ENCODE measurements at places on chromosomes 6 and 20.
A peak's percentile ranks its signal among the peaks of the same experiment; 100 is the strongest.

- DNase-seq, result no peak
Observed at GRCh38 chr6:157944983-157945931, 36.4 kb upstream of the SYNJ2 start.

DNA sequence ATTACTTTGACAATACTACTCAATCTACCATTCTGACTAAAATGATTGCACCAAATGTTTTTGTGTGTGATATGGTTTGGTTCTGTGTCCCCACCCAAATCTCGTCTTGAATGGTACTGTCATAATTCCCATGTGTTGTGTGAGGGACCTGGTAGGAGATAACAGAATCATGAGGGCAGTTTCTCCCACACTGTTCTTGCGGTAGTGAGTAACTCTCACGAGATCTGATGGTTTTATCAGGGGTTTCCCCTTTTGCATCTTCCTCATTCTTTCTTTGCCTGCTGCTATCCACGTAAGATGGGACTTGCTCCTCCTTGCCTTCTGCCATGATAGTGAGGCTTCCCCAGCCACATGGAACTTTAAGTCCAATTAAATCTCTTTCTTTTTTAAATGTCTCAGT is 20.8 kb downstream of the SYCP2 start:
- DNase-seq, result no peak

DNA sequence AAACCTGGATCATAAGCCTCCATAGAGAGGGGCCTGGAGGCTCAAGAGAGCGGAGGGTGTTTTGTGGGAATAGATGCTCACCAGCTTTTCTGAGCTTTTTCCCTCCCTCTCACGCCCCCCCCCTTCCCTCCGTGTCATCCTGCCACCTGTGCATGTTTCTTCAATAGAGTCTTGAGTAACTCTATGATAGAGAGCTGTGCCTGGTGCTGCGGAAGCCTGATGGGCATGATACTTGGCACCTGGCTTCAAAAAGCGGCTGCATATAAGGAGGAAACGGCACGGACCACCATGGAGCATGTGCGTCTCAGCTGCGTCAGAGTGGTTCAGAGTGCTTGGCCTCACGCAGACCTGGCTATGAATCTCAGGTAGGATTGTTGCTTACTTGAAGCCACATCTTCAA is 198.9 kb downstream of the CDH4 start:
- DNase-seq, result no peak

DNA sequence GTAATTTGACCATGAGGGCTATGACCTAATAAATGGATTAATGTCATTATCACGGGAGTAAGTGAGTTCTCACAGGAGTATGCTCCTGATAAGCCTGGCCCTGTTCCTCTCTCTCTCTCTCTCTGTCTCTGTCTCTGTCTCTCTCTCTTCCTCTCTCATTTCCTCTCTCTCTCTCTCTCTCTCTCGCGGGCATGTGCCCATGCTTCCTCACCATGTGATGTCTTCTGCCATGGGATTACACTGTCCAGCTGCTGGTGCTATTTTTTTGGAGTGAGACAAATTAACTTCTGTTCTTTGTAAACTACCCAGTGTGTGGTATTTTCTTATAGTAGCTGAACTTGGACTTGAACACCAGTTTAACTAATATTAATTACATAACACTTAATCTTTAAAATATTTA is 374.3 kb upstream of the GJE1 start:
- no peak for DNase-seq

DNA sequence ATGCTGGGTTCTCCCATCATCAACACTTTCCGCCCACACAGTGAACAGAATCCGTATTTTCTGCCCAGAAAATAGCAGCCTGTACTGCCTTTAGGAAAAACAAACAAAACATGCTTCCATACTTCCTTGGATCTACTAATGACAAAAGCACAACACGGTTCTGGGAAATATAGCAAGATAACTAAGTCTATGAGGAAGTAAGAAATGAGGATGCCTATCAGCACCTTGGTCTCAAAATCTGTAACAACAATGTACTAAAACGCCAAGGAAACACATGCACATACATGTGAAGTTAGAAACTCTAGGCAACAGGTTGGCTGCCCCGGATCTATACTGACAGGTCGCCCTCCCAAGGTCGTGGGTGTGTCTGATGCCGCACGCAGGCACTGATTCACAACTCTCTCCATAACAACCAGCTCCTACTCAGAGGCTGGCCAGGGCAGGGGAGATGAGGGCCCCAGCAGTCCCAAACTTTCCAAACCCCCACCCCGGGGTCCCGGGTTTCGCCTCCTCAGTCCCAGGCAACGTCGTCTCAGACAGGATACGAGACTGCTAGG is 710 bp downstream of the BTBD9 start:
- peak; percentile 77 for DNase-seq

- DNase-seq, result no peak
Observed at GRCh38 chr20:5654557-5654956, 95.6 kb upstream of the SHLD1 start.

DNA sequence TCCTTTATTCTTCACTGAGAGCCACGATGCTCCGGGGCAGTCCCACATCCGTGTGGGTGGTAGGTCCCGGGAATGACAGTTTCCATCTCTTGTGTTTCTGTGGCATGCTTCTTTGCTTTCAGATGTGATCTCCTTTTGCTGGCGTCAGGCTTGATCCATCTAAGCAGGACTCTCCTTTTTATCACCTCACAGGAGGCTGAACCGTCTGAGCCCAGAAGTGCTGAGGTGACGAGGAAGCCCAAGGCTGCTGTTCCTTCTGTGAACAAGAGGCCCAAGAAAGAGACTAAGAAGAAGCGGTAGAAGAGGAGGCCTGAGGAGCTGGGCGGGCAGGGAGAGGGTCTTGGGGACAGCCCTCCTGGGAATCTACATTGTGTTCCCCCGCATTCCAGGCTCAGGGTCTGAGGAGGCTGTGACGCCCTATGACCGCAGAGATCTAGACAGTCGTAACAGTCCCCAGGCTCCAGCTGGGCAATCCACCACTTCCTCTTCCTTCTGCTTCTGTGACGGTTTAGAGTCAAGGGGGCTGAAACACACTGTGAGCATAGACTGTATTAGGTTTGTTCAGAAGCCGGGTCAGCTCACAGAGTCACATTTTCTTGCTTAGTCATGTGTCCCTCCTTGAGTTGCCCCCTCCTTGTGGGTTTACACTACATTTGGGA is 26.8 kb downstream of the MANBAL start:
- DNase-seq, result peak; percentile 73

GRCh38 chr6:157269261-157269794 is 54.0 kb downstream of the TMEM242 start:
- no peak for DNase-seq

DNA sequence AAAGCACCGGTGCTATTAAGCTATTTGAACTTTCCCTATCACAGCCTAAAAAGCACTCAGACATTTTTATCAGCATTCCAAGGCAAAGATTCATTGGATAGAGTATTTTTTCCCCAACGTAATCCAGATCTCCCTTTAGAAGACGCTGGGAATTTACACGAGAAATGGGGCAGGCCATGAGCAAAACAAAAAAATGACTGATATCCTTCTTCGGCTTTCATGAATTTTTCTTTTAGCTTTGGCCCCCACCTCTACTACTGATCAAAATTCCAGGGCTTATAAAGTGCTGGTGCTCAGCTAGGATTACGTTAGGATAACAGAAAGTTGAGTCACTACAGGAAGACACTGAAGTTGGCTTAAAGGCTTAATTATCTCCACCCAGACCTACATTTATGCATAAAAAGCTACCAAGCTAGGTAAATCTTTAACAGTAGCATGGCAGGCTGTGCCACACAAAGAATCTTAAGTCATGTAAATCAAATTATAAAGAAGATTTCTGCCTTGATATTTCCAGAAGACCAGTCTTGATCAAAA is 418.5 kb upstream of the BTBD3 start:
- DNase-seq, result no peak

- DNase-seq, result no peak
Observed at GRCh38 chr20:61811166-61811565, 254.5 kb downstream of the TAF4 start.

DNA sequence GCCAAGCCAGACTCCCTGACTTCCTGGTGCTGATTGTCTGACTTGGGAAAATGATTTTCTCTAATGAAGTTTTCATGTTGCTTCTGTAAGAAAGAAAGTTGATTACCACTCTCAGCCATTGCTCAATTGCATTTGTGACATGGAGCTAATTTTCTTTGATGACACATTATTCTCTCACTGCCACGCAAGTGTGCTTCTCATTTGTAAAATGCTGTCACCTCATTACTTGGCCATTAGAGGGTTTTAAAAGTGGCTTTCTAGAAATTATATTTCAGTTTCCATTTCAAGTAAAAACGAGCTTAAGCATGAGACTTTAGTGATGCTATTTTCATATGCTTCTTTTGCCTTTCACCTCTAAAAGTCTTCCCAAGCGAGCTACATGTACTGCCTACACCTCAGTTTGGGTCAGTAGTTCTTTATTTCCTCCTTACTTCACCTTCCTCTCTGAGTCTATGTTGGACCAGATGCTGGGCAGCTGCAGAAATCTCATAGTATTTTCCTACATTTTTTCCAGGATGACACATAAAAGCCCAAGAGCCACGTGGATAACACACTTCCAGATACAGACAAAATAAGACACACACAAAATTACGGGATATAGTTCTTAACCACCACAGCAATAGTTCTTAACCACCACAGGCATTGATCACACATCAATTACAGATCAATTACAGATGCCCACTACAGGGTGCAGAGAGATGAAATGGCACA is 6.3 kb upstream of the FAM210B start:
- DNase-seq, result no peak

GRCh38 chr6:19838442-19839236 is 1.5 kb downstream of the ID4 start:
- peak; percentile 66 for DNase-seq

GRCh38 chr6:170223718-170224693 is 66.9 kb downstream of the DLL1 start:
- DNase-seq, result no peak

- DNase-seq, result no peak
Observed at GRCh38 chr6:54916858-54917257, 70.3 kb downstream of the FAM83B start.

DNA sequence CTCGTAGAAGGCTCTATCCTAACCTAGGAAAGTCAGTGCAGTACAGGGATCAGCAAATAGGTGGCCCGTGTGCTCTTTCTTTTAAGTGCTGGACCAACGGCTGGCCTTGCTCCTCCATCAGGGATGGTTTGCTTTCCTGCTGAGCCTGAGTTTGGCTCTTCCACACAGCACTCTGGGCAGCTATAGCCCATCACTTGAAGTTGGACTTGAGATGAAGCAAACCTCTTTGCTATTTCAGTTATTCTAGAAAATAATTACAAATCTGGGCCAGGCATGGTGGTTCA is 66.9 kb upstream of the KCNK16 start:
- no peak for DNase-seq

- DNase-seq, result no peak
Observed at GRCh38 chr6:113539623-113540022, 317.5 kb upstream of the MARCKS start.

DNA sequence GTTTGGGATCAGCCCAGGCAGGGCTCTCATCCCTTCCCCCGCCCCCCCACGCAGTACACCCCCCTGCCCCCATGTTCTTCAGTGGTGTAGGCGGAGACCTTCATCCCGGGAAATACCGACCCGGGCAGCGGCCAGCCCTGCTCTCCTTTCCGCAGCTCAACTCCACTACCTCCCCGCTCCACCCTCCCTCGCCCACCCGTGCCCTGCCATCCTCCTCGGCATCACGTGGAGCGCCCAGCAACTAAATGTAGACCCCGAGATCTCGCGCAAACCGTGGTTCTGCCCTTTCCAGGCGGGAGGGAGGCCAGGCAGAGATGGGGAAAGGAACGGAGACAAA is 1932.2 kb upstream of the DEFB115 start:
- DNase-seq, result no peak

DNA sequence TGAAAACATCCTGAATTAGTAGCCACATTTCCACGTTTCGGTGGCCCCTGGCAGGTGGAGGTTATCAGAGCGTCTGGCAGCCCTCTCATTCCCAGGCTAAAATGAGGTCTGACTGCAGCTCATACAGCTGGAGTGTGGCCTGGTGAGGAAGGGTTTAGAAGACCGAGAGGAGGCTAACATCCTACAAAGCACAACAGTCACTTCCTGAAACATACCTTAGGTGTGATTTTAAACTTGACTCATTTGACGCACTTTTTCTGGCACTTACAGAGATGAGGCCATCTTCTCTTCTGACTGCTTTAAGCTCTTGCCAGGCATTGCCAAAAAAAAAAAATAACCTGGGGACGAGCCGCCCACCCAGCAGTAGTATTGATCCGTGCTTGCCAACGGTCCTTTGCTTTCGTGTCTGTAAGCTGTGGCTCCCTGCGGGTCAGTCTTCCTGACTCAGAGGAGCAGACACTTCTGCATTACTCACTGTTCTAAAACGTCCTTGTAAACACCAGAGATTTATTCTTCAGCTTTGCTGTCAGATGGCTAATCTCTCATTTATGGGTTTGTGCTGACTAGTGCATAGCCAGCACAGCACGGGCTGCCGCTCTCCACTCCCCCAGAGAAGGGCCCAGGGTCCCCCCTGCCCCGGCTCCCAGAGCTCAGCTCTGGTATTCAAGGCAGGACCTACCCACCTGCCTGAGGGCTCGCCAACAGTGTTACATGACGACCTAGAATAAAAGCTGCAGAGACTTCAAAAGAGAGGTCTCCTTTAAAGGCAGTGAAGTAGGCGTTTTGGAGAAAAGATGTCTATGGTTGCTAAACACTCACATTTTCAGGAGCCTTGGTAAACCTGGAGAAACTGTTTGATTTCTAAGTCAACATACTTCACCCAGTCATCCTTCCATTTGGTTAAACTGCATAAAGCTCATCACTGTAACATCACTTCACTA is 78.5 kb upstream of the FRMD1 start:
- DNase-seq, result no peak

GRCh38 chr6:29554764-29555163 is 4.8 kb downstream of the UBD start:
- DNase-seq, result no peak

GRCh38 chr20:24277196-24277595 is 192.2 kb upstream of the SYNDIG1 start:
- no peak for DNase-seq

- DNase-seq, result no peak
Observed at GRCh38 chr20:20009784-20010253, 7.3 kb upstream of the NAA20 start.

DNA sequence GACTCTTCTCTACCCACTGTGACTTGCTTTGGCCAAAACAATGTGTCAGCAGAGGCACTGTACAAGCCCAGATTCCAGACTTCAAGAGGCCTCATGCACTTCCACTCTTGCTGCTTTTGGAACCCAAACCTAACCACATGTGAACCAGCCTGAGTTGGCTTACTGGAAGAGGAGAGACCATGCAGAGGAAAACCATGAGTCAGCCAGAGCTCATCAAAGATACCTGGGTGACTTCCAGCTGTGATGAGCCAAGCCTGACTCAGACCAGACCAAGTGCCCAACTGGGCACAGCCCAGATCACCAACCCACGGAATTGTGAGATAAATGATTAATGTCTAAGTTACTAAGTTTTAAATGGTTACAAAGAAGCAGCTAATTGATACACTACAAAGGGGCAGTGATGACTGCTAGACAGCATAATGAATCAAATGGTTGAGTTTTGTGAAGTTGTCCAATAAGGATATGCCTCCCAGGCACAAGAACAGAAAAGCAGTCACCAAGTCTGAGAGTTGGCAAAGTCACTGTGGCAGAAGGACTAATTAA is 16.2 kb upstream of the BEND6 start:
- DNase-seq, result peak; percentile 83

- DNase-seq, result no peak
Observed at GRCh38 chr20:23317081-23317480, 33.5 kb upstream of the NXT1 start.

GRCh38 chr6:44785130-44785529 is 397.6 kb downstream of the CDC5L start:
- no peak for DNase-seq

GRCh38 chr20:20955892-20956291 is 150.3 kb downstream of the LINC00237 start:
- DNase-seq, result no peak

- no peak for DNase-seq
Observed at GRCh38 chr6:114649298-114649697, 306.5 kb upstream of the HS3ST5 start.
